Omental fat pad (tissue), 4 donors: ENCODE measurements at places on chromosomes 3 and 15. TPM values are rescaled to one million over a fixed set of nuclear protein-coding genes. Genes with fewer than 3 reads are reported as not detected.
A peak's percentile ranks its signal among the peaks of the same experiment; 100 is the strongest.

DNA sequence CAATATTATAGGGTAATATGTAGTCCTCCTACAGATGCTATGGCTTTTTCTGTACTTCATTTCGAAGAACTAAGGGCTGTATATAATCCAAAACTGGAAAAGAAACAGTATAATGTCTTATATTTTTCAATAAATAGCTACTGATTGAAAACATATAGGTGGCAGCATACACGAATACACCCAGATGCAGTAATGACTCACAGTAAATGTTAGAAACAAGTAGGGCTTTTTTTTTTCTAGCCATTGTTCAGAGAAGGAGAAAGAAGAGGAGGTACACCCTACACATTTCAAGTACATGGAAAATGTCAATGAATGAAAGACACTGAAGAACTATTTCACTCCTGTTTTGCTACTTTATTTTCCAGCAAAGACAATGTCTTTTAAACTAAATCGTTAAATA, 9.4 kb downstream of the DAZL start:
- no peak for DNase-seq

- no peak for DNase-seq
Observed at GRCh38 chr3:40120806-40121205, 188.7 kb upstream of the EIF1B start.

- no peak for DNase-seq
Observed at GRCh38 chr3:100072326-100073048, 41.8 kb downstream of the FILIP1L start.

DNA sequence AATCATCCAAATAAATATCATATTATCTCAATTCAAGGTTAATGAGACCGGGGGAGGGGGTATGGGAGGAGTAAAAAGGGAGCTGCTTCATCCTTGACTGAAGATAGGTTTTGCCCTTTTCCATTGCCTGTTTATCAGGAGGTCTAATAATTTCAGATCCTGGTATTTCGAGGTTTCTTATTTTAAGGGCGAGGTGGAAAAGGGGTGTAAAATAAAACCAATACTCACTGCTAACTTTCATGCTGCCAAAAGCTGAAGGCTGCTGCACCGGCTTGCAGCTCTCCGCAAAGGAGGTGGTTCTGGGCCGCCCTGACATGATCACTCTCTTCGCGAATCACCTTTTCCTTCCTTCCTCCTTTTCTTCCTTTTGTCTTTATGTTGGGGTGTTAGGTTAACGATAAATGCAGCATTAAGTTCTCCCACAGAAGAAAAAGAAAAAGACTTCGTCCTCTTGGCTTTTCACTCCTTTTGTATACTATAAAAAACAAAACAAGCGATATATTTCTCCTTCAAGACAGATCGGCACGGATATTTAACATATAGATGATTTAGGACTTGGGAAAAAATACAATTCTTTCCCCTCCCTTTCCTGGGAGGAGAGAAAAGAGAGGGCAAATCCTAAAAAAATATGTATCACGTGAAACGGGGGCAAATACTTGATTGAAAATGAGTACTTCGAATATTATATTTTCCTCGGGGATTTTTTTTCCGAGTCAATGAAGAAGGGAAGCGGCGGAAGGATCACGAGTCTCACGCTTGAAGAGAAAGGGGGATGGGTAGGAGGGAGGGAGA, 932 bp downstream of the GSK3B start:
- DNase-seq, result no peak

DNA sequence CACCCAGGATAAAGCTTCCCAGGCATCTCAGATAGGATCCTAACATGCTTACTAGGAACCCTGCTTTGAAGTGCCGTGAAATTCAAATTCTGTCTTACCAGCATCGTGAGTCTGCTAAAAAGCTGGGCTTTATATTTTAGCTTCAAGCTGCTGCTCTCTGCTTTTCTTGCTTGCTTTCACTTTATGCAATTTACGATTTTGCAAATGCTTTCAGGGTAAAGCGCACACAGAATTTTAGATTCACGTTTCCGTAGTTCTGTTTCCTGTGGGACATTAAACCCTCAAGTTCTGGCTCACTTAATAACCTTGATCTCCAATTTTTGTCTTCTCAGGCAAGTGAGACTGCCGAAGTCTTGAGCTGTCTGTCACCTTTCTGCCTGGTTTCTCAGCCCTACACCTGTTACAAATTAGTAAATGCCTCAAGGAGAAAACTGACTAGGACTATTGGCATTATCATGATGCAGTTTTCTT, 170.5 kb upstream of the TGFBR2 start:
- DNase-seq, result no peak

- DNase-seq, result no peak
Observed at GRCh38 chr15:74787251-74788041, 5.6 kb downstream of the CSK start.

DNA sequence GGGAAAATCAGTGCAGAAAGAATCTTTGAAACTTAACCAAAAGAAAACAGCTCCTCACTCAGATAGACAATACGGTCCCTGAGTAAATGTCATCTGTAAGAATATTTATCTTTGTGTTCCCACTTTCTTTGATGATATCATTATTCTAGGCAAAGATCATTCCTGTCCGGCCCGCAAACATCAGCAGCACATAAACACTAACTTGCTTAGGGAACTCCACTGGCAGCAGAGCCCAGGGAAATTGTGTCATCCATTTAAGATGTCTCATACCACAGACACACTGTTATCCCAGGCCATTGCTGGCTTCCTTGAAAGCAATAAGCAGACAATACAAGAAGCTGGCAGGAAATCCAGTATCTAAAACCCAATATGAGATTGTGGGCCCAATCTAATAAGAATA, 20.1 kb upstream of the CD96 start:
- no peak for DNase-seq

GRCh38 chr3:62665627-62666437, 209.4 kb downstream of the CADPS start:
- no peak for DNase-seq

- no peak for DNase-seq
Observed at GRCh38 chr3:173750095-173750494, 352.6 kb downstream of the NLGN1 start.

DNA sequence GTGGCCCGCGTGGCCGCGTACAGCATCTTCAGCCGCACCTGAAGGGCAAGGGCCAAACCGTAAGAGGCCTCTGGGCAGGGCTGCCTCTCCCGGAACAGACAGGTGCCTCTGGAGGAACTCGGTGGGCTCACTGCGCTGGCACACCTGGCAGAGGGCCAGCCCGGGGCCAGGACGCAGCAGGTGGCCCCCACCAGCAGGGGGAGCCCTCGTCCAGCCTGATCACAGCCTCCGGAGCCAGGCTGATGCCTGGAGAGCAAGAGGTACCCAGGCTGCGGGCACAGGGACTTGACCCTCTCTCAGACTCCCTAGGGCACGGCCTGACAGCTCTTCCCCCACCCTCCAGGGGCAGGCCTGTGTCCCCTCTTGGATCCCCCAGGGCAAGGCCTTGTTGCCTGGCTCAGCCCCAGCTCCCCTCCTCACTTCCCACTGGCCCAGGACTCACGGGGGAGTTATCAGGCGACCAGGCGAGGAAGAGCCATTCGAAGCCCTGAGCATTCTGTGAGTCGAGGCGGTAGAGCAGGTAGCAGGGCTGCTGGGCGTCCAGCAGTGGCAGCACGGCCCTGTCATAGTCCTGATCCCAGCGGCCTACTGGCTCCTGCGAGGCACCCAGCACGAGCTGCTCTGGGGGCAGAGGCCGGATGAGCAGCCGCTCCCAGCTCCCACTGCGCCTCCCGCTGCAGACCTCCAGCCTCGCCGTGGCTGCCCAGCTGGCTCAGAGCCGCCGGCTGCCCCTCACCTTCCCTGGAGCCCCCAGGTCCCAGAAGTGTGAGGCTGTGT, 6.2 kb upstream of the TLR9 start:
- DNase-seq, result peak; percentile 49

DNA sequence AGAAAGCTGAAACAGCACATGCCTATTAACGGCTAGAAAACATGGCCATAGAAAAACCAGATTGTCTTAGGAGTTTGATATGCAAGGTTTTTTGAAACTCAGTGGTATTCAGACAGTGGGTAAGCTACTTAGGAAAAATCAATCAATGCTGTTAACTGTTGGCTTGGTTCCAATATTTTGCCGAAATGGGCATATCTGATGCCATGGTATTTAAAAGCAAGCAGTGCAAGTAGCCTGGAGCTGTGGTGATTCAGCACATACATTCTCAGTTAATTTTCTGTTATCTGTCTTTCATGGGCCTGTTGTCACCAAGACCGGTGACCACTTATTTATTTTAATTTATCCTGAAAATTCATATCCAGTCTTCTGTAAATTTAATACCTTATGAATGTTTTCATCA, 17.3 kb upstream of the SUCNR1 start:
- no peak for DNase-seq

Gene BCL2A1
- 1.8 TPM for total RNA-seq

Gene RNF123
- 28.7 TPM for total RNA-seq

Gene GP9
- total RNA-seq, result not detected

Gene ANKUB1
- not detected for total RNA-seq

Gene PLSCR2
- not detected for total RNA-seq

Gene RSRC1
- total RNA-seq, result 30.7 TPM

Gene CCR5
- 0.37 TPM for total RNA-seq

Gene A4GNT
- not detected for total RNA-seq
